ENCODE measurements at places on chromosomes 12 and 14.

- DNase-seq = no peak
These were observed 1945.1 kb upstream of the SEL1L start for GRCh38 chr14:83478741-83479140.

DNA sequence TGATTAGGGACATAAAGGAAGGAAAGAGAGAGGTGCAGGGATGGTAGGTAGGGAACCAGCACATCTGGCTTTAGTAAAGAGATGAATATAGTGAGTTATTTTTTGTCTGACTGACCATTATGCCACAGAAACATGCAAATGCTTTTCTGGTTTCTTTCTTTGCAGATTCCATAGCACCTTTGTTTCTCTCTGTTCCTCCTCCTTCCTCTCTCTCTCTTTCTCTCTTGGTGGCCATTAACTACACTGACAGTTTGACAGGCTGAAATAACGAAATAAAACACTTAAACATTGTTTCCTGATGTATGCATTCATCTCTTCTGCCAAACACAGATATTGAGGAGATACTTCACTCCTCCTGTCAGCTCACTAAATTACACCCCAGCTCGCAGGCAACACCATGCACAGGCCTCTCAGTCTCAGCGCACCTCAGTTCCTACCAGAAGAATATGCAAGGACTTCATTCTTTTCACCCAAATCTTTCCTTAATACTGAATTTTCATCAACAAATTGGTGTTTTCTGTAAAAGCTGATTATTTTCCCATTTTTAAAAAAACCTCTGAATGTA lies 406.9 kb upstream of the SOX5 start:
- DNase-seq = no peak

- no peak for DNase-seq
These were observed 66.5 kb downstream of the ATF7IP start for GRCh38 chr12:14431975-14432374.

- DNase-seq = no peak
These were observed 7.7 kb downstream of the ZNF605 start for GRCh38 chr12:132948146-132949066.

DNA sequence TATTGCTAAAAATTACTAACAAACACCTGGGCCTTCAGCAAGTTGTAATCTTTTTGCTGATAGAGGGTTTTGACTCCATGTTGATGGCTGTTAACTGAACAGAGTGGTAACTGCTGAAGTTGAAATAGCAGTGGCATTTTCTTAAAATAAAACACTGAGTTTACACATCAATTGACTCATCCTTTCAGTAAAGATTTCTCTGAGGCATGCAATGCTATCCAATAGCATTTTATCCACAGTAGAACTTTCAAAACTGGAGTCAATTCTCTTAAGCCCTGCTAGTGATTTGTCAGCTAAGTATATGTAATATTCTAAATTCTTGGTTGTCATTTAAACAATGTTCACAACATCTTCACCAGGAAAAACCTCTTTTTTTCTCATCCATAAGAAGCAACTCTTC lies 59.5 kb downstream of the CMAS start:
- no peak for DNase-seq
